ENCODE measurements at places on chromosomes 6 and 20. TPM values are rescaled to one million over a fixed set of nuclear protein-coding genes. Genes with fewer than 3 reads are reported as not detected.

The TRAPPC3L gene
- total RNA-seq = not detected

The MCHR2 gene
- not detected for total RNA-seq

The MLN gene
- total RNA-seq = not detected

The ADGRB3 gene
- total RNA-seq = 1.4 TPM

The ULBP1 gene
- 0.81 TPM for total RNA-seq

The ADGB gene
- total RNA-seq = not detected

The HAO1 gene
- total RNA-seq = not detected

The CALHM6 gene
- 1.6 TPM for total RNA-seq

The RNF144B gene
- 13.2 TPM for total RNA-seq

The DDRGK1 gene
- total RNA-seq = 39.3 TPM

The MYB gene
- total RNA-seq = 1.5 TPM

Measured in mesangial cell (primary cell).